Mesothelial cell of epicardium (in vitro differentiated cells): ENCODE measurements at places on chromosomes 16 and 17. TPM values are rescaled to one million over a fixed set of nuclear protein-coding genes. Genes with fewer than 3 reads are reported as not detected.
A peak's percentile ranks its signal among the peaks of the same experiment; 100 is the strongest.

GRCh38 chr16:23914946-23915530 lies 79.3 kb downstream of the PRKCB start:
- no peak overlapping the region for H3K27ac ChIP-seq
- peaks cover 24% of the 10 kb centered on the region for H3K27me3 ChIP-seq
- no peak for DNase-seq

GRCh38 chr16:57426356-57426755 lies 20.8 kb downstream of the CIAPIN1 start:
- peaks cover 34% of the 10 kb centered on the region for H3K36me3 ChIP-seq
- H3K27me3 ChIP-seq = no peaks in the 10 kb centered on the region
- peaks cover 6% of the 10 kb centered on the region for H3K4me1 ChIP-seq
- H3K27ac ChIP-seq = no peak overlapping the region
- DNase-seq = no peak

DNA sequence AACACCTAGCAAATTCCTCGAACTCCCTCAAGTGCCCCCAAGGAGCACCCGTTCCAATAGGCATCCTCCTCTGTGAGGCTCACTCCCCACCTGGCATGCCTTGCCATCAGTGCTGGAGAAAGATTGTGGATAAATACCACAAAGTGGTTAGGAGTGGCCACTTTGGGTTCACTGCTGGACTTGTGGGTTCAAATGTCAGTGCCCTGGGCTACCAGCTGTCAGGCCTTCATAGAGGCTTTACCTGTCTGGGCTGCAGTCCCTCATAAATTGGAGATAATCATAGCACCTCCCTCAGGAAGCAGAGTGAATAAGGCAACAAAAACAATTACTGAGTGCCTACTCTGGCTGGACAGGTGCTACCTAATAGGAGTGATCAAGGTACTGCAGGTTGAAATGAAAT lies 1.5 kb upstream of the SYT17 start:
- H3K27me3 ChIP-seq = peaks cover 24% of the 10 kb centered on the region
- H3K27ac ChIP-seq = no peak overlapping the region
- H3K36me3 ChIP-seq = no peaks in the 10 kb centered on the region
- DNase-seq = no peak
- H3K4me1 ChIP-seq = peaks cover 15% of the 10 kb centered on the region

- H3K36me3 ChIP-seq = peaks cover 3% of the 10 kb centered on the region
- H3K4me1 ChIP-seq = no peaks in the 10 kb centered on the region
- H3K27ac ChIP-seq = no peak overlapping the region
- DNase-seq = no peak
- H3K4me3 ChIP-seq = no peak overlapping the region
- no peaks in the 10 kb centered on the region for H3K27me3 ChIP-seq
These were observed 99.2 kb upstream of the TMEM97 start for GRCh38 chr17:28219771-28220170.

DNA sequence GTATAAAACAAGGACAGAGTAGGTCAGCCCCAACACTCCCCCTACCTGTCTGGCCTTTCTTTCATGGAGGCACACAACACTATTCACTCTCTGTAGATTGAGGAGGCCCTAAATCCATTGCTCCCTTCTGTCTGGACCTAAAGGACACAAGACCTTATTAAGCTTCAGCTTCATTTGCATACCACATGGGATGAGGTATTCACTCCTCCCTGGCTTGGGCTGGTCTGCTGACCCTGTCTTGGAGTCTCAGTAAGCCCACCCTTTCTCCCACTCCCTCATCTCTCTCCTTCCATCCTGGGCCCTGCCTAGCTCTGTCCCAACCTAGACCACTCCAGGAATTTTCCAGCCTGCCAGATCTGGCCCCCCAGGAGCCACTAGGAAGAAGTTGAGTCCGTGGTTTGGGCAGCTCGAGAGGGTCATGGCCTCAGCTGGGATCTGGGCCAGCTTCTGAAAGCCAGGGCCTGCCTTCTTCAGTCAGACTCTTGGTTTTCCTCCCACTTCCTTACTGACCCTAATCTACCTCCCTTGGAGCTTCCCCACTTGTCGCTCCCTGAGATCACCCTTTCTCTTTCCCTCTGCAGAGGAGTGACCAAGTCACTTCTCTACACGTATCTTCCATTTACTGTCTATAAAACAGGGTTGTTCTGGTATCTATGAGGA lies 6.5 kb upstream of the LLGL1 start:
- peaks cover 6% of the 10 kb centered on the region for H3K4me1 ChIP-seq
- H3K27me3 ChIP-seq = no peaks in the 10 kb centered on the region
- no peak overlapping the region for H3K4me3 ChIP-seq
- no peaks in the 10 kb centered on the region for H3K36me3 ChIP-seq
- no peak for DNase-seq

- DNase-seq = no peak
- H3K36me3 ChIP-seq = no peaks in the 10 kb centered on the region
- H3K4me1 ChIP-seq = peaks cover 7% of the 10 kb centered on the region
- no peak overlapping the region for H3K27ac ChIP-seq
These were observed 79.5 kb upstream of the RPL38 start for GRCh38 chr17:74123866-74124444.

DNA sequence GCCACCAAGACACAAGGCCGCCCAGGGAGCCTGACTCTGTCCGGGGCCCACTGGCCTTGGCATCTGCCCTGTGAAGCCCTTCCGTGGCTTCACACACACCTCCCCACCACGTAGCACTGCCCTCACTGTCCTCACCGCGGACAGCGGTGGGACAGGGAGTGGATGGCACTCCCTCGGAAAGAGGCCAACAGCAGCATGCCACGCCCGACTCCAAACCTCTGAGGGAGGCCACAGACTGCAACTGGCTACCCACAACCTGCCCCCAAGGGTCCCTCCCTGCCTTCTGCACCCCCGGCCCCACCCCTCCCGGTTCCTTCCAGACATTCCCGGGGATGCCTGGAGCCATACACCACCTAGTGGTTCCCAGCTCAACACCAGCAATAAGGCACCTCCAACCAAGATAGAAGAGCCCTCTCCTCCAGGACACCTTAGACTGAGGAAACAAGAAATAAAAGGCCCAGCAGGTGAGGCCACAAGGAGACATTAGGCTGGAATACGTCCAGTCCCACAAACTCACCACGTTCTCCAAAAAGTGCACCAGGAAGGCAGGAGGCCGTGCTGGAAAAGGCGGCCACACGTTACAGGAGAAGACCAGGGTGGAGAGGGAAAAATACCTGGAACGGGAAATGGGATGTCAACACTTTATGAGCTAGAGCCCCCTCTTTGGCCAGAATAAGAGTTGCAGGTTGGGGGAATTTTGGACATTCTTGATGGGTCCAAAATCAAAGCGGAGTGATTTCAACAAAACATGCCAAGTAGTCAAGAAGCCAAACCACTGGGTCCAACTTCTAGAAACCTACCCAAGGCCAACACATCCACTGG lies 310.0 kb downstream of the SOX9 start:
- no peak for DNase-seq
- peaks cover 60% of the 10 kb centered on the region for H3K4me1 ChIP-seq
- no peak overlapping the region for H3K27ac ChIP-seq
- H3K4me3 ChIP-seq = no peak overlapping the region

DNA sequence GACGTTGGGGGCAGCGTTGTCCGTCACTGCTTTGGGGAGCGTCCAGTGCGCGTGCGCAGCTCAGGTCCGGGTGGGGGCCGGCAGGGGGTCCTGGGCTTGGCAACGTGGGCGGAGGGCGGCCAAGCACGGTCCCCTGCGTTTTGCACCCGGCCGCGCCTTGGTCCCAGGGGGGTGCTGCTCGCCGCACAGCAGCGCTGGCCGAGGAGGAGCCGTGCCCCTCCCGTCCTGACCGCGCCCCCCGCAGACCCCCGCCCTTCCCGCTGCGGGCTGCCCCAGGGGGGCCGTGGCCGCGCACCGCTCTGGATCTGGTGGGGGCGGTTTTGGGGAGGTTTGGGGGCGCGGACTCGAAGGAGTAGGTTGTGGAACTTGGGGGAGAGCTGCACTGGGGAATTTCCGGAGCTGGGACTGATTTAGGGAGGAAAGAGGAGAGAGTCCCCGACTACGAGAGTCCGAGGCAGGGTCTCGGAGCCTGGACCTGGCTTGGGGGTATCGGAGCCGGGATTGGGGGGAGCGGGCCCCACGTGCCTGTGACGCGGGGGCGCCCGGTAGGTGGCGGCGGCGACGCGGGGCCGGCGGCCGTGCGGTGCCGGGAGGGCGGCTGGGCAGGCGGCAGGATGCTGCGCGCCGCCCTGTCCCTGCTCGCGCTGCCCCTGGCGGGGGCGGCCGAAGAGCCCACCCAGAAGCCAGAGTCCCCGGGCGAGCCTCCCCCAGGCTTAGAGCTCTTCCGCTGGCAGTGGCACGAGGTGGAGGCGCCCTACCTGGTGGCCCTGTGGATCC lies at the start of gene SLC9A5:
SLC9A5 (plus strand) TSS at position 579 of the 777 bp plus-strand sequence; CDS start at position 615, 36 bp downstream.
- peaks cover 25% of the 10 kb centered on the region for H3K4me1 ChIP-seq
- peak within 1 kb of the TSS; percentile 83 for H3K4me3 ChIP-seq
- H3K27me3 ChIP-seq = peaks cover 48% of the 10 kb centered on the region
- no peaks in the 10 kb centered on the region for H3K36me3 ChIP-seq

DNA sequence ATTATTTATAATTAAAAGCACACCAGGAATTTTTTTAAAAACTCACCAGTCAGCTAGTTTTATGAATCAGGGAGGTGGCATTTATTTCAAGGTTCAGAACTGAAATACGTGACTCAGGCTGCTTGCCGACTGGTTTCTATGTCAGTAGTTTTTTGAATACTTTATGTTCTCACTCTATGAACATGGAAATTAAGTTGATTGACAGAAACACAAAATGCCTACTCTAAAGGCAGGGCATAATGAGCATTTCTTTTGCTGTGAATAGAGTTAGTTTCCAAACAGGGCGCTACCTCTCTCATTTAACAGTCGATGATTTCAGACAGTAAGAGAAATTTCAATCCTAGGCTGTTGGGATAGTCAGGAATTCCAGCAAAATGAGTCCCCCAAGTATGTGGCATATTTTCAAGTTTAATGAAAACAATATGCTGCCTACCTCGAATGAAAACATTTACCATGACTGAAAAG lies 6.7 kb downstream of the HS3ST3B1 start:
- no peak overlapping the region for H3K4me3 ChIP-seq
- H3K27ac ChIP-seq = no peak overlapping the region
- no peak for DNase-seq
- peaks cover 44% of the 10 kb centered on the region for H3K4me1 ChIP-seq

DNA sequence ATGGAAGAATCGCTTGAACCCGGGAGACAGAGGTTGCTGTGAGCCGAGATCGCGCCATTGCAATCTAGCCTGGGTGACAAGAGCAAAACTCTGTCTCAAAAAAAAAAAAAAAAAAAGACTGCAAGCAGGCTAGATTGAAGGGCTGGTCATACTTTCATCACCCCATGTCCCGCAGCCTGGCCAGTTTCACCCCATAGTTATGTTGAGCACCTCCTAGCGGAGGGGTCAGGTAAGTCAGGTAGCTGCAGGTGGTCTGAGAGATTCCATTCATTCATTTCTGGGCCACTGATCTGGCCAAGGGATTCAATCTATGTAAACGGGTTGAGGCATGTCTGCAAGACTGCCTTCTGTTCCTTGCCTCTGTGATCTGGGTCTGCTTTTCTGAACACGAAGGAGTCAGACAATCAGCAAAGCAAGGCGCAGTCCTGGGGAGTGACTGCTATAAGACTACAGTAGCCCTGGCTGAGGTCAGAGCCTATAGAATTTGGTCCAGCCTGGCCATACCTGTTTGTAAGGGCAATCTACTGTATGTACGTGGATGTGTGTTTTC lies 23.6 kb upstream of the BPTF start:
- no peak overlapping the region for H3K27ac ChIP-seq
- H3K4me1 ChIP-seq = no peaks in the 10 kb centered on the region
- no peaks in the 10 kb centered on the region for H3K36me3 ChIP-seq
- no peak overlapping the region for H3K4me3 ChIP-seq

GRCh38 chr16:73813527-73813926 lies 483.1 kb upstream of the PSMD7 start:
- H3K4me3 ChIP-seq = peak overlapping the region; percentile 4
- no peak for DNase-seq
- H3K27me3 ChIP-seq = peaks cover 17% of the 10 kb centered on the region
- no peaks in the 10 kb centered on the region for H3K36me3 ChIP-seq
- H3K4me1 ChIP-seq = peaks cover 7% of the 10 kb centered on the region

DNA sequence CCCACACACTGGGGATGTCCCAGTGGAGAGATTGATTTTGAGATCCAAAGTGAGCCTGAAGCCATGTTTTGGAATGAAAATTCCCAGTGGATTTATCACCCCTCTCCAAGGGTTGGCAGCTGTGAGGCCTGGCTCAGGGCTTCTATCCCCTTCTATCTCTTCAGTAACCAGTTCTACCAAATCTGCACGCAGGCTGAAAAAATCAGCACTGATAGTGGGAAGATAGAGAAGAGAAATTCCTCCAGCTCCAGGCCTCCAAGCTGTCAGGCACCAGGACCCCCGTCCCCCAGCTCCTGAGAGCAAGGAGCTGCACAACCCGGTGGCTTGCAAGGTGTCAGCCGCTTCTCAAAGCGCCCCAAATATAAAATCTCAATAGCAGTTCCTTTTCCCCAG lies 1.0 kb downstream of the FLOT2 start:
- no peak for DNase-seq
- peak overlapping the region; percentile 87 for H3K4me3 ChIP-seq
- H3K27ac ChIP-seq = peak overlapping the region; percentile 92

DNA sequence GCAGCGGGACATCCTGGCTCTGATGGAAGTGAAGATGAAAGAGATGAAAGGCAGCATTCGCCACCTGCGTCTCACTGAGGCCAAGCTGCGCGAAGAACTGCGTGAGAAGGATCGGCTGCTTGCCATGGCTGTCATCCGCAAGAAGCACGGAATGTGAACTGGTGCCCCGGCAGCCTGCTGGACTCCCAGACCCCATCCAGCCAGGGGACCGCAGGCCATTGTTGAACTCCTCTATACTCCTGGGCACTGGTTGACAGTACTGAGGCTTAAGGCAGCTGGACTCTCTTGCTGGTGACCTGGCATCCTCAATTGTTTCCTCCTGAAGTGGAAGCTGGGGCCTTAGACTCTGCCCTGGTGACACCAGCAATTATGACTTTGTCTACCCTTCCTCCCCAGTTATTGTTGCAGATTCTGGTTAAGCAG lies 1.2 kb downstream of the THAP11 start:
- DNase-seq = no peak
- H3K27me3 ChIP-seq = no peaks in the 10 kb centered on the region
- no peaks in the 10 kb centered on the region for H3K36me3 ChIP-seq
- H3K4me1 ChIP-seq = peaks cover 47% of the 10 kb centered on the region
- peak overlapping the region; percentile 96 for H3K4me3 ChIP-seq
- peak overlapping the region; percentile 95 for H3K27ac ChIP-seq

- peaks cover 9% of the 10 kb centered on the region for H3K4me1 ChIP-seq
- DNase-seq = no peak
- H3K4me3 ChIP-seq = no peak overlapping the region
- no peaks in the 10 kb centered on the region for H3K27me3 ChIP-seq
- no peak overlapping the region for H3K27ac ChIP-seq
These were observed 58.7 kb downstream of the EFCAB5 start for GRCh38 chr17:30000001-30000754.

Gene MMP25
- total RNA-seq = 0.09 to 0.16 TPM (median 0.11 TPM) in 3 replicates

Gene TP53TG3C
- total RNA-seq = not detected in 3 replicates

Gene CRYBA1
- not detected in 3 replicates for total RNA-seq

Gene ORC6
- total RNA-seq = 29.7 to 31.0 TPM (median 30.1 TPM) in 3 replicates

Gene KRTAP16-1
- not detected in 3 replicates for total RNA-seq

Gene OR2C1
- total RNA-seq = 0.35 to 0.63 TPM (median 0.47 TPM) in 3 replicates

Gene ACE
- 2.4 to 2.9 TPM (median 2.6 TPM) in 3 replicates for total RNA-seq
